ENCODE measurements at places on chromosomes 2 and 18.
A peak's percentile ranks its signal among the peaks of the same experiment; 100 is the strongest.

GRCh38 chr2:151258121-151258520, 3.5 kb downstream of the RBM43 start:
- peak; percentile 32 for DNase-seq

GRCh38 chr2:220931491-220931890, 640.6 kb downstream of the EPHA4 start:
- DNase-seq, result no peak

DNA sequence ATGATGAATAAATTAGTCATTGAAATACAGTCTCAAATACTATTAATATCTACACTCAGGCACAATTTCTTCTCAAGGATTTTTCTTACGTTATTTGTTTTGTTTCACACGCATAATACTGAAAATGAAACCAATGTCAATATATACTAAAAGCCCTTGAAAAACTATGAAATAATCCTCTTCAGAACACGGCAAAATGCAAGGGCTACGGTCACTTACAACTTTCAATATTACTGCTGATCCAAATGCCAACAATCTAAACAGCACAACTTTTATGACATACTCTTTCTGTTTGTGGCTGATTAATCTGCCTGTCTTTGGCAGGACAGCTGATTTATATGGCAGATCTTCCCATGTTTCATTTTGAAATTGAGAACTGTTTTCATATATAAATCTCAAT, 68.3 kb downstream of the LRPPRC start:
- no peak for DNase-seq

- DNase-seq, result peak; percentile 91
Observed at GRCh38 chr2:207334624-207335371, 169.1 kb upstream of the KLF7 start.

DNA sequence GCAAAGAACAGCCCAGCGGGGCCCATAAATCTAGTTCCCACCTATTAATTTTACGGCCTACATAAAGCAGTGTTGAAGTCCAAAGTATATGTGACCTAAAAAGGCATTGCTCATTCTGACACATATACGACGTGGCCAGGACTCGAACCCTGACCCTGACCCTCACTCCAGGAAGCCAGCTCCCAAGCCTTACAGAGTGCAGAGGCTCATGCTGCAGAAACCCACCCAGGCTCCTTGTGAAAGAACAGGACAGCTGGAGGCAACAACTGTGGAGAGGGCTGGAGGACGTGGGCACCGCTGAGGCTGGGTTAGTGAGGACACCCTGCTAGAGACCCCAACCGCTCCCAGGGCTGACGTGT, 221.6 kb downstream of the CYP26B1 start:
- no peak for DNase-seq

- DNase-seq, result no peak
Observed at GRCh38 chr2:161112908-161113307, 47.3 kb upstream of the TANK start.

- no peak for DNase-seq
Observed at GRCh38 chr2:71524476-71524875, 71.1 kb downstream of the DYSF start.

DNA sequence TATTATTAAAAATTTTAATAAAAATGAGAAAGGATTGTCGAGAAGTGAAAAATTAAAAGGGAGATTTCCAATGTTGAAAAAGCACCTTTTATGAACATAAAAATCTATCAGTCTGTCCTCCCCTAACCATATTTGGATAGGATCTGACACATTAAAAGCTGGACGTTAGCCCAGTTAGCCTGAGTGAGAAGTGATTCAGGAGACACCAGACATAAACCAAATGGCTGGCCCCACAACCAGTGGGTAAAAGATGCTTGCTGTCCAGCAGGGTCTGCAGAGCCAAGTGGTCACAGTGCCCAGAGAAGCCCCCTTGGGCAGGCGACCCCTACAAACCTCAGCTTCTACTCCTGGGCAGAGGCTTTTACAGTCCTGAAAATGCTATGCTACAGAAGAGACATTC, 253.8 kb upstream of the LYPD1 start:
- peak; percentile 60 for DNase-seq

GRCh38 chr2:132542953-132543569, 126.5 kb downstream of the GPR39 start:
- no peak for DNase-seq

GRCh38 chr2:215002500-215002899, 135.9 kb downstream of the ABCA12 start:
- DNase-seq, result peak; percentile 26

GRCh38 chr2:121046335-121046734, 238.7 kb downstream of the TFCP2L1 start:
- DNase-seq, result no peak

DNA sequence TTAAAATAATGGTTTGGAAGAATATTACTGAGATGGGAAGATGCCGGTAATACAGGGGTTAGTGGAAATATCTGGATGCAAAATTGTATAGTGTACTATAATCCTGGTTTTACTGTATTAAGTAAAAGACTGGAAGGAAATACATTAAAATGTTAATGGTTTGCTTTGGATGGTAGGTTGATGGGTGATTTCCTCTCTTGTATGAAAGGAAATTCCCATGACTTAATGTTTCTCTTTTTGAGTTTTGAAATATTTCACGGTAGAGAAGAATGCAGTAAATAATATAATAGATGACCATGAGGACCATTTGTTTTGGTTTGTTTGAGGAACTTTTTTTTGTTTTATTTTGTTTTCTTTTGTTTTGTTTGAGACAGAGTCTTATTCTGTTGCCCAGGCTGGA, 8.2 kb downstream of the SPTBN1 start:
- DNase-seq, result no peak

GRCh38 chr2:55144922-55145820, 86.9 kb downstream of the CLHC1 start:
- no peak for DNase-seq

DNA sequence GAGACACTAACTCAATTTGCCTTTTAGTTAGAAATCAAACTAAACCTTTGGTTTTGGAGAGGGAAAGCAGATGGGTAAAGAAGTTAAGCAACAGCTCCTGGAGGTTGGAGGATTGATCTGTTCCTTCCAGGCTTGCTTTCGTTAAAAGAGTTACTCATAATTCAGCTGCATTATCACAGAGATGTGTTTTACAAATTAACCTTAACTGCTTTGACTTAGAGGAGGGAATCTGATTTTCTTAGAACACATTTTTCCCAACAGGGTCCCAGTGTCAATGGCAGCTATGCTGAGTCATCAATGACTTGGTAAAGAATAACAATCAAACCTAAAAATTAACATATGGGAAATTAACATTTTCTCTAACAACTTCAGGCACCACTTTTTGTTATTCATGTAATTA, 113.4 kb downstream of the COPS8 start:
- no peak for DNase-seq

GRCh38 chr2:108593547-108594098, 59.4 kb downstream of the LIMS1 start:
- DNase-seq, result peak; percentile 66

GRCh38 chr2:129055824-129056223, 737.2 kb upstream of the HS6ST1 start:
- no peak for DNase-seq

GRCh38 chr2:67498931-67499330, 101.8 kb downstream of the ETAA1 start:
- no peak for DNase-seq

- DNase-seq, result no peak
Observed at GRCh38 chr2:65654496-65654895, 222.1 kb upstream of the SPRED2 start.

DNA sequence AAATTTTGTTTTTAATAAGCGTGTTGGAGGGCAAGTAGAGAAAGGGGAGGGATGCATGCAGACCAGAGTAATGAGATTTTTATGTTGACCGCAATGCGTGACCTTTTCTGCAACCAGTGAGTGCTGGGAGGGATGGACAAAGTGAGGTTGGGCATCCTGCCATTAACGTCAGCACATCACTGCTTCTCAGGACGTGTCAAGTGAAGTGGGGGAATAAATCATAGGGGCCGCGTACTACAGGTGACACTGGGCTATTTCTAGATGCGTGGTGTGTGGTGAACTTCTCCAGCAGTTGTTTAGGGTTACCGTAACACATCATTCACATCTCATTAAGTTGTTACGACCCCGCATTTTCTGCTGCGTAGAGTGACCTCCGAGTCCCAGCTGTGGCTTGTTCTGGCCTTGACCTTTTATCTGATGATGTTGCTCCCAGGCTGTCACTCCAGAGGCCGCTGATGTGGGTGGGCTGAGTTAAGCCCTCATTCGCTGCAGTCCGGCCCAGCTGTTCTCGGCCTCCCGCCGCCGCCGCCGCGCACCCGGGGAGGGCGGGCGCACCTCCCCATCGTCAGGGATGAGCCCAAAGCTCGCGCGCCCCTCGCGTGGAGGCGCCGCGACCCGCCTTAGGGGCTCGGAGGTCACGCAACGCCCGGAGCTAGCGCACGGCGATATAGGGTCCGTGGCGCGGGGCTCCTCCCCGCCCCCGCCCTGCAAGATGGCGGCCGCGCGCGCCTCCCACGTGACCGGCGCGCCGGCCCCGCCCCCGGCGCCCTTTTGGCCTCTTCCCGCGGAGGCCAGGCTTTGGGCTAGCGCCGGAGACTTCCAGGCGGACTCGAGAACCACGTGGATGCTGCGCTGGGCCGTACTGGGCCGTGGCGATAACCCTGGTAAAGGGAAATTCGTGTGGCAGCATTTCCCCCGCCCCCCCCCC, 3.5 kb downstream of the ZCCHC2 start:
- DNase-seq, result peak; percentile 75

DNA sequence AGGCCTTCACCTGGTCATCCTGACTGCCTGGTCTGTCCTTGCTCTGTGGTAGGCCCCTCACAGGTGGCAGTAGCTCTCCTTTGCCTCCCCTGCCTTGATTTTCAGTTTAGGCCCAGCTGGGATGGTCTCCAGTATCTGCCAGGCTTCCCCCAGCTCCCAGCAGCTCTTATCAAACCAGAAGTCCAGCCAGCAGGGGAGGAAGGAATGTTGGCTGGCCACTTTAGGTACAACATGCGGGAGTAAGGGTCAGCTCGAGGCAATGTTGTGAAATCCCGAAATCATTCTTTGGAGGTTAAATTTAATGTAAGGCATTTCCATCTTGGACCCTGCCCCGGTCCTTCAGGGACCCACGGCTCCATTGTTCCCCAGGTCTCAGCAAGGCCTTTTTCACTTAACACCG, 16.8 kb downstream of the ATP6V1C2 start:
- DNase-seq, result no peak

GRCh38 chr2:66968946-66969345, 428.2 kb upstream of the ETAA1 start:
- no peak for DNase-seq

- no peak for DNase-seq
Observed at GRCh38 chr2:220660277-220661145, 911.6 kb downstream of the EPHA4 start.

Measured in muscle of back (tissue), 13 donors.